ENCODE measurements at places on chromosomes 4 and X.

DNA sequence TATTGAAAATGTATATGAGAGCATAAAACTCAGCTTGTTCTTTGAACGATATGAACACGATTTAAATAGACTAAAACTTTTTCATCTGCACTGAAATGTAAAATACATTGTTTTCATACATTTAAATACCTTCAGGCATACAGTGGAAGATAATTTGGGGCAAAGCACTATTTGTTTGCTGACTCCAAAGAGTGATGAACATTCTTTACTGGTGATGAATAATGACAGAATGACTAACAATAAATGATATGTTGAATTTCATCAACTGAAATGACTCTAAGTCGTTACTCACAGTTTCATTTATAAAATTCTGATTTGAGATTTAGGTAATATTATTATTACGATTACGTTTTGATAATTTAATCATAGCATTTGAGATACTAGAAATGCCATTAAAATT lies 1160.1 kb downstream of the NLGN4X start:
- no peak for DNase-seq

DNA sequence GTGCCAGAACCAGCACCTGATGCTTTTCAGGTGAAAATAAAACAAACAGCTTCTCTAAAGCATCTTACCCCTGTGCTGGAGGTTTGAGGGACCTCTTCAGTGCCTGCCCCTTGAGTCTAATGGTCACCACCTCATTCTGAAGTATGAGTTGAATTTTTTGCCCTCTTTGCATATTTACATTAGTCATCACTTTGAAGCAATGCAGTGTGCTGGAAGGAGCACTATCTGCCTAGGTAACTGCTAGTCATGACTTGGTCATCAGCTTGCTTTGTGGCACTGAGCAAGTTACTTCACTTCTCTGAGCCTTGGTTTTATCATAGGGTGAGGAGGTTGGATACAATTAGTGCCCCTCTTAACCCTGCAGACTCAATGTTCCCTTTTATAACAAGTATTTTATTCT lies 44.9 kb downstream of the SPATA18 start:
- DNase-seq, result no peak

- DNase-seq, result no peak
Measured at GRCh38 chrX:118174516-118175098, 58.0 kb upstream of the KLHL13 start.

DNA sequence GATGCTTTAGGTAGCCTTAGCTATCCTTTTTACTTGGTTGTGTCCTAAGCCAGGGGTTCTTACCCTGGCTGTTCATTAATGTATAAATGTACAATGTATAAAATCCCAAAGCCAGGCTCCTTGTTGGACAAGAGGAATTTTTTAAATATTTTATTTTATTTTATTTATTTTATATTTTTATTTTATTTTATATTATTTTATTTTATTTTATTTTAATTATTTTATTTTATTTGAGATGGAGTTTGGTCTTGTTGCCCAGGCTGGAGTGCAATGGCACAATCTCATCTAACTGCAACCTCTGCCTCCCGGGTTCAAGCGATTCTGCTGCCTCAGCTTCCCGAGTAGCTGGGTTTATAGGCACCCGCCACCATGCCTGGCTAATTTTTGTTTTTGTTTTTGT lies 8.1 kb upstream of the SLC2A9 start:
- no peak for DNase-seq

- DNase-seq, result no peak
Measured at GRCh38 chr4:53705151-53705764, 114.0 kb upstream of the LNX1 start.

DNA sequence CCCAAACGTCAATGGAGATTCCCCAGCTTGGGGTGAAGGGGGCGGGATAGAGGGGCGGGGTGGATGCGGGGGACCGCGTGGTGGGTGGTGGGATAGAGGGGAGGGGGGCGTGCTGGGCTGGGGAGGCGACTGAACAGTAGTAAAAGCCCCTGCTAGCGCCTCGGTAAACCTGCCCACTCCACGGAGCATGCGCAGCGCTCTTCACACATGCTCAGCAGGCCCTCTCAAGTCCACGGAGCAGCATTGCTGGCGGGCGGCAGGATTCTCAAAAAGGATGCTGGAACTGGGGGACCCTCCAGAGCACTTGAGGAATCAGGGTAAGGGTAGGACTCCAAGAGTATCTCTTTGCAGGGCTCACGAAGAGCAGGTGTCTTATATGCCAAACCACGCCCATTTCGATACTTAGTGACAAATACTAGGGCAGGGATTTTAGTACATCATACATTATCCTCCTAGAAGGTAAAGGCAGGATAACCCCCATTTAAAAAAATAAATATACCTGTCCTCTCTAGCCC lies 378 bp upstream of the RPS6KA6 start:
- no peak for DNase-seq

GRCh38 chrX:6203462-6204215 lies 25.0 kb downstream of the NLGN4X start:
- no peak for DNase-seq

DNA sequence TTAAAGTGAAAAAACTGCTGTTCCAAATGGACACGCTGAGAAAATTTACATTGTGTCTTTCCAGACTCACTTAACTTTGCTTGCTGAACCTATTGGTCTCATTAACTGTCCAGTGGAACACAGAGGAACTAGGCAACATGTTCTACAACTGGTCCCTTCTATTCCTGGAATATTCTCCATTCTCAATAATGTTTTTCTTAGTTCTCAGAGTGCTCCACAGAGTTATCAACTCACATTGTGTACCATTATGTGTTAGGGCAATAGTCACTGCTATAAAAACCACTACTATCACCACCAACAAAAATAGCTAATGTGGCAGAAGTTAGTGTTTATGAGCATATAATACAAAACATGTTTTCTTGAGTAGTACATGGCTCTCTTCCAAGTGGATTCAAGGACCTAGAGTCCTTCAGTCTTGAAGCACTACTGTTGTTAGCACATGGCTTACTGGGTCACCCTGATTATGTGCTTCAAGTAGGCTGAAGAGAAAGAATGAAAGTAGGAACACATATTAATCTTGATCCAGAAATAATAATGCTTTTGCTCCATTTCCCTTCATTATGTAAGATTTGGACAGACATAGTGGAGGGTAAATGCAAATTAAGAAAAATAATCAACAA lies 865.3 kb upstream of the HS3ST1 start:
- no peak for DNase-seq

GRCh38 chr4:123198706-123199105 lies 197.9 kb upstream of the SPRY1 start:
- no peak for DNase-seq

DNA sequence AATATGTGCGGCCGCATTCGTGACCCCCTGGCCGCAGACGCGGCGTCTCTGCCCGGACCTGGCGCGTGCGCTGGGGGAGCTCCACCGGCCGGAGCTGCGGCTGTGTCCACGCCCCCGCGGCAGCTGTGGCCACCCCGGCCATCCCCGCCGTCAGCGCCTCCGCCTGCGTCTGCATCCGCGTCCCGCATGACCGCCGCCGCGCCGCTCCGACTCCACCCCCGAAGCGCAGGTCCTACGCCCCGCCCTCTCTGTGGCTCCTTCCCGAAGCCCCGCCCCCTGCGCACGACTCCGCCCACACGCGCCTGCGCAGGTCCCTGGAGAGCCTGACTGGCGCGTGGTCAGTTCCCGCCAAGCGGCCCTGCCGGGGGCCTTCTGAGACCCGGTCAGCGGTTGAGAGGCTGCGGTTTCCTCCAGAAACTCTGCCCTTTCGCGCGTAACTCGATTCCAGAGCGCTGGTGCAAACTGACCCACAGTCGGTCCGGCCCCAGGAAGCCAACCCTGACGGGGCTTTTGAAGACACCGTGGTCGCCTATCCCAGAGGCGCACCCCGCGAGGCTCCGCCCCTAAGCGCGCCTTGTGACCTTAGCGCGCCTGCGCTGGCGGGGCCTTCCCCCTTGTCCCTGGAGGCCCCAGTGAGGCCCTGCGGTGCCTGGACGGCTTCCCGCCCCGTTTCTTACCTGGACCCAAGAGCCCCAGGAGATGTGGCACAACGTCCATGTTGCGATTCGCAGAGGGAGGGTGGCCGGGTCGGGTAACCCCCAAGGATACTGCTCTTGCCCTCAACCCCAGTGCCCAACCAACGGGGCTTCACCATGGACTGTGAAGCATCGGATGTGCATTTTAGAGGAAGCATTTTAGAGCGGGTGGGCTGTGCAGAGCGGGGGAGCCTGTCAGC lies at the start of gene LAGE3:
Gene LAGE3 (minus strand): TSS at position 554 of the 895 bp plus-strand sequence. CDS start 366 bp downstream, at position 188.
- peak; percentile 88 for DNase-seq

DNA sequence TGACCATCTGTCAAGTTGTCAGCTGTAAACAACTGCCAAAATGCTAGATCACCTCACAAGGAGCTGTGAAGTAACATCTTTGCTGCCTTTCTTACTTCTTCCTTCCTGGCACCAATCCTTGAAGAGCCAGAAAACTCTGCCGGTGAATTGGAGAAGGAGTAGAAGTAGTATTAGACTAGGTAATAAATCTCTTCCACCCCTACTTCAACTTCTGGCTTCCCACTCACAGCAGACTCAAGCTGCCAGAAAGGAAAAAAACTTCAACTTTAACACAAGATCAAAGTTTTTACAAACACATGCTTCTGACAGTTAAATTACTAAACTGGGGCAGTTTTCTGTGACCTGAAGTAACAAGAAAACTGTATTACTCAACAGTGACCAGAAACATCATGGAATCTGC lies 164.7 kb upstream of the SLC7A11 start:
- no peak for DNase-seq

DNA sequence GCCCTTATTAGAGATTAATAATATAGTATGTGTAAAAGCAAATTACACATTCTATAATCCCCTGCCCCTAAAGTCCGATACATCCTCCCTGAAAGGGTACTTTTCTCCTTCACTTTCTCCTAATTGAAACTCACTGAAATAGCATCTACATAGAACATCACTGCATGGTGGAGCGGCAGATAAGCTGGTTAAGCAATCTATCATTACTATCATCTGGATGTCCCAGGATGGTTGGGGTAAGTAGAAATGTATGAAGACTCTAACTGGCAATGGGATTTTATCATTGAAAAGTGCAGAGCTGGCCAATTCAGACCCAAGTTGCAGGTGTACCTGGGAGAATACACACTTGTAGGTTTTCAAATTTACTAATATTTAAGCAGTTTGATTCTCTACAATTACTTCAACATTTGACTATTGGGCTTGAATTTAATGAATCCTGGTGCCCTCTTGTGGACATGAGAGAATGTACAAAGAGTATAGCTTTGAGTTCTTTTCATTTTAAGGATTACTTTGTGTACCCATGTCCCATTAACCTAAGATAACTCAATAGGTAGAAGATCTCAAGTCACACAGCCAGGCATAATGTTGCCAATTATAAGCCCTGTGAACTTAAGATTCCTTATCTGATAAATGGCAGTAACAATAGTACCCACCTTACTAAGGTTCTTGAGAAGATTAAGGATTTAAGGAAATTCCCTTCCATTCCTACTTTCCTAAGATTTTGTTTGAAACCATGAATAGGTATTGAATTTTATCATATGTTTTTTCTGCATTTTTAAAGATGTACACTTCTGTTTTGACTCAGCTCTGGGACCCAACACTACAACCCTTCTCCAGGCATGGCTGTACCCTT lies 69.8 kb downstream of the SHROOM3 start:
- DNase-seq, result no peak

All from stimulated activated CD4-positive, alpha-beta T cell treated with anti-CD3 and anti-CD28 coated beads, TNF-alpha, amount 100 ng/mL, for 4 hours (primary cell).